Liver (tissue), 10 donors: ENCODE measurements at places on chromosomes 2 and 18. TPM values are rescaled to one million over a fixed set of nuclear protein-coding genes. Genes with fewer than 3 reads are reported as not detected.

DNA sequence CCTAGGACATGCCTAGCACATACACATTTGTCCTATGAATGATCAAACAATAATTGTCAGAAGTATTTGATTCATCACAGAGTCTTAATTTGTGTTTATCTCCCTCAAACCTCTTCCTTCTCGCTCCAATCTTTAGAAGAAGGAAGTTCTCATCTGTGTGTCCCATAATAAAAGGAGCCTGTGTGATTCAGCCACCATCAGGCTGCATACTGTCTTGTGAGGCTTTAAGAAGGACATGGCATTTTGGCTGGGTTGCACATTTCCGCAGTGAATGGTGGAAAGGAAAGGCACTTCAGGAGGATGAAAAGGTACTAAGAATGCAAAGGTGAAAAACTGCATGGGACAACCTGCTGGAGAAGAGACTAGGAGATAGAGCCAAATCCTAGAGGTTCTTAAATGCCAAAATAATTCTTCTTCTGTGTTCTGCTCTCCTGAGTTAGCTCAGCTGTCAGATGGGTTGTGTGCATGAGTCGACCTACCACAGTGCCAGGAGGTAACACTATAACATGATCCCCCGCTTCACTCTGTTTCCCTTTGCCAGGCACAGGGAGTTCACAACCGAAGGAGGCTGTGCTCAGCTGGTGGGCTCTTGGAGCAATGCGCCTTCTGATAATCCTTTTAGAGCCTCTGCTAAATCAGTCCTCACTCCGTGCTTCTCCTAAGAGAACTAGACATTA lies 120.1 kb downstream of the IRS1 start:
- no peak for DNase-seq
- no peaks in the 10 kb centered on the region for H3K27me3 ChIP-seq
- no peaks in the 10 kb centered on the region for H3K4me1 ChIP-seq
- H3K36me3 ChIP-seq = no peaks in the 10 kb centered on the region
- no peak overlapping the region for H3K4me3 ChIP-seq
- H3K27ac ChIP-seq = no peak overlapping the region

The EXOC6B gene
- 9.5 TPM for total RNA-seq

DNA sequence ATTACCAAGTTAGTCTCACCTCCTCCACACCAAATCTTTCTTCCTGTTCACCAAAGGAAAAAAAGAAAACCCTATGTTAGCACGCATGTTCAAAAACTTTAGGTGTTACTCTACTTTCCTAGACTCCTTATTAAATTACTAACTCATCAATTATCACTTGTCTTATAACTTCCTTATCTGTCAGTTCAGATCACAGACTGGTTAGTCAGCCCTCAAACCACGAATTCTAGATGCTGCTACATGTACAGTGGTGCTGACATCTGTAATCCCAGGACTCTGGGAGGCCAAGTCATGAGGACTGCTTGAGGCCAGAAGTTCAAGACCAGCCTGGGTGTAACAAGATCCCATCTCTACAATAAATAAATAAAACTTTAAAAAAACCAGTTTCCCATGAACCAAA lies 3.5 kb downstream of the YWHAQ start:
- no peak overlapping the region for H3K27ac ChIP-seq
- H3K4me3 ChIP-seq = no peak overlapping the region
- peaks cover 2% of the 10 kb centered on the region for H3K36me3 ChIP-seq

DNA sequence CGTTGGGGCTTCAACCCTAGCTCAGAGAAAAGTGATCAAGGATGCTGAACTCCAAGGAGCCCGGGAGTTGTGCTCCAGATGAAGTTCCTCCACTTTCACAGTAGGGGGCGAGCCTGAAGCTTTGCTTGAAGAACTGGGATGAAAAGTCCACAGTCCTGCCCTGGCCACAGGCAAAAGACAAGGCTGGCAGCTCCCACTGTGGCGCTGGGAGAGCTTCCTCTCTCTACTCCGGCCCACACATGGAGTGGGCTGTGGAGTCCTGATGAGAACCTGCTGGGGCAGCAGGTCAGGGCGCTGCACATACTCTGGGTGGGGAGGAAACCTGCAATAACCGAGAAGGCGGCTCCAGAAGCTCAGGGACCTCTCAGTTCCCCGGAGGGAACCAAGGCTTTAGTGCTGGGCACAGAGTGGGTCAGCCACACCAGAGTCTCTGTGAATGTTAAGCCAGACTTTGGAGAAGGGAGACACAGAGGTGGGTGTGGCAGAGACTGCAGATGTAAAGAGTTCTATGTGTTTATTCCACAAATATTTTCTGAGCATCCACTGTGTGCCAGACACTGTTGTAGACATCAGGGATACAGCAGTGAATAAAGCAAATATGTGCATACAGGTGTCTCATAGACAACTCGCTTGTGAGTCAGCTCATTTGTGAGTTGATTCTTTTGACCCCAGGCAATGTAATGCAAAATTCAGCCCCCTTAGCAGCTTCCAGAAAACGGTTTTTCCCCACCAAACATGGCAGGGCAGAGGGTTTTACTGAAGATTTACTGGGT lies 48.0 kb upstream of the MRPL33 start:
- no peak overlapping the region for H3K4me3 ChIP-seq
- H3K27ac ChIP-seq = no peak overlapping the region
- DNase-seq = no peak
- H3K4me1 ChIP-seq = peaks cover 5% of the 10 kb centered on the region
- H3K27me3 ChIP-seq = no peaks in the 10 kb centered on the region

GRCh38 chr2:26769089-26769761 lies 5.1 kb downstream of the SLC35F6 start:
- no peak for DNase-seq
- no peaks in the 10 kb centered on the region for H3K36me3 ChIP-seq
- H3K4me3 ChIP-seq = no peak overlapping the region
- H3K27me3 ChIP-seq = no peaks in the 10 kb centered on the region
